ENCODE measurements at places on chromosomes 6 and 20. TPM values are rescaled to one million over a fixed set of nuclear protein-coding genes. Genes with fewer than 3 reads are reported as not detected.

CCM2L gene
- 0.15 TPM for total RNA-seq

TRAPPC3L gene
- not detected for total RNA-seq

PHACTR2 gene
- 39.1 TPM for total RNA-seq

PTK7 gene
- 99.8 TPM for total RNA-seq

TRIM31 gene
- 0.51 TPM for total RNA-seq

HLA-DOA gene
- total RNA-seq, result 0.09 TPM

SLC24A3 gene
- not detected for total RNA-seq

CYP39A1 gene
- total RNA-seq, result not detected

All from HepG2 (cell line).